Endothelial cell (in vitro differentiated cells): ENCODE measurements at places on chromosomes 5 and 9. TPM values are rescaled to one million over a fixed set of nuclear protein-coding genes. Genes with fewer than 3 reads are reported as not detected.

GRCh38 chr5:160061770-160062169, 52.8 kb downstream of the TTC1 start:
- DNase-seq, result no peak

AFAP1L1 gene
- total RNA-seq, result 393 TPM

- DNase-seq, result no peak
Measured at GRCh38 chr9:117268847-117269446, 145.9 kb downstream of the ASTN2 start.

DNA sequence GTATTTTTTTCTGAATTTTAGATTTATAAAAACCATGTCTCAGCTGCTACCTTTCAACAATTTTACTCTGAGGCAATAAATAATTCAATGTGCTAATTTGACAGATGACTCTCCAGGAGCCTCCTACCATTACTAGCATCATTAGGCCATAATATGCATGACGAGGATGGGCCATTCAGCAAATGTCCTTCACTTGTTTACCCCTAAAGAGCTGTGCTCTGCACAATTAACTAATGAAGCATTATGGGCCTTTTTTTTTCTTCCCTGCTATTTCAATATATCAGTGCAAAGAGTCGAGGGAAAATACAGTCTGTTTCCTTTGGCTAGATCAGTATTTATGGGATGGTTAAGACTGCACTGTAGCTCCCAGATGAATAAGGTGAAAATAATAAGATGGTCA, 627.2 kb downstream of the ISL1 start:
- no peak for DNase-seq

DNA sequence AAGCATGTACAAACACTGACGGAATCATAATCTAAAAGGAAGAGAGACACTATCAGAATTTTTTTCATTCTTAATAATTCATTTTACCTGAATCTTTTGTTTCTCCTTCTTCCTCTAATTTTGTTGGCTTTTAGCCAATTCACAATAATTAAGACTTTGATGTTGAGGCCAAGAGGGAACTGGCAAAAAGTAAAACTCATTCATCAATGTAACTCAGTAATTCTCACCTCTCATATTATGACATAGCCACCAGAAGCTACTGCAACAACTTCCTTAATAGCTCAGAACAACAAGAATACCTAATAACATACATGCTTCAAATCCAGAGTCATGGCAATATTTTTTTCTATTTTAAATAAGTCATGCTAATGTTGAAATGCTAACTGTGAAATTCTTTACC, 64.5 kb downstream of the MCTP1 start:
- no peak for DNase-seq

DNA sequence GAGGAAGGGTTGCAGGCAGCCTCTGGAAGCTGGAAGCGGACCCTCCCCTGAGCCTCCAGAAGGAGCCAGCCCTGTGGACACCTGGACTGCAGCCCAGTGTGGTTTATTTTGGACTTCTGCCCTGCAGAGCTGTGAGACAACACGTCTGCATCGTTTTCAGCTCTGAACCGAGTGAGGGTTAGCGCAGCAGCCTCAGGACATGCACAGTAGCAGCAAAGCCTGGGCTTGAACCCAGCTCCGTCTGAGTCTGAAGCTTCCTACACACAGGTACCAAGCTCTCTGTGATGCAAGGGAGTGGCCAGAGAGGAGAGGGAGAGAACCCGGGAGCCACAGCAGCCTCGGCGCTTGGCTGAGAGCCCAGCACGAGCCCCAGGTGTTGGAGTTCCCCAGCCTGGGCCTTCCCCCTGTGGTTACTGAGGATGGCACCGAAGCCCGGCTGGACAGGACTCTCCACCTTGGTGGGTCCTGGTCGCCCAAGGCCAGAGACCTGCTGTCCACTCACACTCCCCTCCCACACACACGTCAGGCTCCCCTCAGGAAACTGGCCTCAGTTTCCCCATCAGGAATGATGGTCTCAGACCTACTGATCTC, 128.2 kb downstream of the OLFM1 start:
- no peak for DNase-seq

- no peak for DNase-seq
Measured at GRCh38 chr5:155765715-155766114, 561.2 kb upstream of the SGCD start.
